Epithelial cell of prostate (primary cell): ENCODE measurements at places on chromosomes 6 and 20.

- peak; percentile 14 for DNase-seq
Measured at GRCh38 chr6:145099713-145100112, 635.6 kb downstream of the EPM2A start.

DNA sequence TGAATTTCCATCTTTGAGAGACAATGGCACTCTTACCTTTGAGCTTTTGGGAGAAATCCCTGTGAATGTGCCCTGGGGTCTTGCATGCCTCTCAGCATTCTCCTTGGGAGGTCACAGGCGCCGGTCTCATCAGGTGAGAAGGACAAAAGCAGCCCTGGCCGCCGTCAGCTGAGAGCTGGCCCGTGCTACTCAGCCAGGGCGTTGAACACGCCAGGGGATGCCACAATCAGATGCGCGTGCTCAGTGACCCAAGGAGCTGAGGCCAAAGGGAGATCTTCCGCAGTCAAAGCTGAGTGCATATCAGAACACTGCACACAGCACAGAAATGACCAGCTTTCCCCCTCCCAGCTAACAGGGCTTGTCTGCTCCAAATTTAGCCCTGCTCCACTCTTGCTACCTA, 253.6 kb upstream of the NOX3 start:
- DNase-seq, result no peak

GRCh38 chr20:62237514-62237800, 864 bp upstream of the OSBPL2 start:
- DNase-seq, result no peak

- no peak for DNase-seq
Measured at GRCh38 chr20:18719426-18719825, 94.2 kb upstream of the SCP2D1 start.

DNA sequence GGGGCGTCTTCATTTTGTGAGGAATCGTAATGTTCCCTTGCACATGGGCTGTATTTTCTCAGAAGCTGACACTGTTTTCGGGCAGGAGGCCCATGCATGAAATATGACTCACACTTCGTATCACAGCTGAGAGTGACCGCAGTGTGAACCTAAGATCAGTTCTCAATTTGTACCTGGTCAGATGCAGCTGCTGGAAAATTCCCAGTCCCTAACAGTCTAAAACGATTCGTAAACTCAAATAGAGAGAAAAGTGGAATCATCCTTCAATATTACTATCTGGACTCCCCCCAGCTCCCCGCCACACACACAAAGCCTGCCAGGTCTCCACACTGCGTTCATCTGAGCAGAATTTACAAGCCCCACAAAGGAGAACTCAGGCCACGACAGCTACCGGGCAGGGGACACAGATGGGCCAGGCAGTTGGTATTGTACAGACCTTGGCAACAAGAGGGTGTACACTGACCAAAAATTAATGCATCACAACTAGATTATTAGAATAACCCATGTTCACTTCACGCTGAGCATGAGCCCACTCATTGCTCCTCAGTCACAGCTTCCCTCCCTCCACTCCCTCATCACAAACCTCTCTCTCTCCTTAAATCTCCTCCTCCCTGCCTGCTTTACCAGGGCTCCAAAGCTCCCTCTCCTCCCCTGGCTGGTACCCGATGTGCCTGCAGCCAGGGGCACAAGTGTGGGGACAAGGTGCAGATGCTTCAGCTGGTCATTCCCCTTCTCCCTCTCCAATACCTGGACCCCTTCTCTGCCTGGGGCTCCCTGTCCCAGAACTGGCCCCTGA, 488.4 kb downstream of the PREX1 start:
- DNase-seq, result peak; percentile 5

DNA sequence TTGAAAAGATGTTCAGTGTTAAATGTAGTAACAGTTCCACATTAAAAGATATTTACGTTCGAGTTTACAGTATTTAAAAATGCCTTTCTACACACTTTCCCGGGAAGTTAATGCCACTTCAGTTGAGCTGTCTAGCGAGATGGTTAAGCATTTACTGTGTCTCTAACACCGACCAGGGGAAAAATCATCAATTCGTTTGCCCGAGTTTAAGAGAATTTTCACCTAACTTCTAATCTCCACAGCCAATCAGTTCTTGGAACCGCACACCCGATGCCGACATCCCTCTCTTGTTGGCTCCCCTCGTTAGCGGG, 58.2 kb downstream of the FAM217A start:
- no peak for DNase-seq

GRCh38 chr20:43460172-43460829, 2.6 kb downstream of the SRSF6 start:
- no peak for DNase-seq

DNA sequence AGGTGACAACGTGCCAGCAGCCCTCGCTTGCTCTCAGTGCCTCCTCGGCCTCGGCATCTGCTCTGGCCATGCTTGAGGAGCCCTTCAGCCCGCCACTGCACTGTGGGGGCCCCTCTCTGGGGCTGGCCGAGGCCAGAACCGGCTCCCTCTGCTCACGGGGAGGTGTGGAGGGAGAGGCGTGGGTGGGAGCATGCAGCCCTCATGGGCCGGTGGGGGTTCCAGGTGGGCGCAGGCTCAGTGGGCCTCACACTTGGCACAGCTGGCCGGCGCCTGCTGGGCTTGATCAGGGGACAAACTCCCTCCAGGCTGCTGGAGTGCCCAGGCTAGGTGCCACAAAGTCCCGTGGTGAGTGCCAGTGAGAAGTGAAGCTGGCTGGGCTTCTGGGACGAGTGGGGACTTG, 566.6 kb upstream of the ID4 start:
- DNase-seq, result no peak

GRCh38 chr20:58668901-58669286, 17.8 kb downstream of the STX16 start:
- DNase-seq, result no peak

DNA sequence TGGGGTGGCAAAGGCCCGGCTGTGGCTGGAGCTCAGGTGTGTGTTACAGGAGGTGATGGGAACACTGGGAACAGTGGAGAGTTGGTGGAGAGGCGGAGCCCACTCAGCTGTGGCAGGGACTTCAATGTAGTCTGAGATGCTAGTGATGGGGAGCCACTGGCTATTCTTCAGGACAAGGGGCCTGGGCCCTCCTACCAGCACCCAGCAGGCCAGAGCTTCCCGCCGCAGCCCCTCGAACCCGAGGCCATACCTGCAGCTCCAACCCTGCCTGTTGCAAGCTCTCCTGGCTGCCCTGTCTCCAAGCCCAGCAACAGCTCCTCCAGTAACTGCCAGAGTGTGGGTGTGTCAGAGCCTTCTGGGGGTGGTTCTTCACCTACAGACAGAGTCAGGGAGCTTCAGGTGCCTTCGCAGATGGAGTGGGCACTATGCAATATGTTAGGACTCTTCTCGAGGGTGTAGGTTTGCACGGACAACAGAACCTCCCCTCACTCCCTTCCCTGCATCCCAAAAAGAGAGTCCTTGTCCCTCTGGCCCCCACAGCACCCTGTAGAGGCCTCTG, 146.2 kb upstream of the MLN start:
- DNase-seq, result no peak

DNA sequence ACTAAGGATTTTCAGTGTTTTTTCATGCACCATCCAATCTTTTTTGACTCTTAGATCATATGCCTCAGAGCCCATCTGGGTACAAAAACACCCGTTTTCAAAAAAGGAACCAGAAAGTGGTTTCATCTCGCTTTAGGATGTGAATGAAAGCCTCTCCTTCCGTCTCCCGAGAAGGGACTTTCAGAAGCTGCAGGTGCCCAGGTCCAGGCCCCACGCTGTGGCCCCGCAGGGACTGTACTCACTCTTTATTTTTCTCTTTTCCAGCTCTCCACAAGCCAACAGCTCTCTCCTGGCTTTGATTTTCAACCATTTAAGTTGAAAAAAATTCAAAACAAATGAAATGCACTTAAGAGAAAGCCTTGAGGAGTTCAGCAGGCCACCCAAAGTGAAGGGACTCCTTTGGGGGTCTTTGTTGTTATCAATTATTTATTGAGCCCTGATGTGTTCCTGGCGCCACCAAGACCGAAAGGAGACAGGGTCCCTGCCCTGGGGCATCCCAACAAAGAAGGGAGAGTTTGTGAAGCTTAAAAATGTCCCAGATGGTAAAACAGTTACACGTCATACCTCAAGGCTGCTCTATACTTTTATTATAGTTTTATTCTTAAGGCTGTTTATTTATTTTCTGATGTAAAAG, 467.3 kb downstream of the PREX1 start:
- no peak for DNase-seq

DNA sequence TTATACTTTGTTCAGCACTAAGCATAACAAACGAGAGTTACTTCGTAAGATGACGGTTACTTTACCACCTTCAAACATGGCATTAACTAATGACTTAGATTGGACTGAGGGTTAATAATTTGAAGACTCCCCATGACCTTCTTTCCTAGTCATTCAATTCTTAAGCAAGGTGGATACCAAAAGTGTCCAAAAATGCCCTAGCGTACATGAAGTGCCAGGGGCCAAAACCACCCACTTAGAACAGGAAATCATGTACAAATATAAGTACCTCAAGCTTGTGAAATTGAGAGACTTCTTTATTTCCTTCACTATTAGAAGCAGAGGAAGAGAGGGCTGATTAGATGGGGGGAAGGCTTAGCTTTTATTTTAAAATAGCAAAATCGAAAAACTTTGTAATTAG, 166.4 kb downstream of the ATXN1 start:
- DNase-seq, result no peak

DNA sequence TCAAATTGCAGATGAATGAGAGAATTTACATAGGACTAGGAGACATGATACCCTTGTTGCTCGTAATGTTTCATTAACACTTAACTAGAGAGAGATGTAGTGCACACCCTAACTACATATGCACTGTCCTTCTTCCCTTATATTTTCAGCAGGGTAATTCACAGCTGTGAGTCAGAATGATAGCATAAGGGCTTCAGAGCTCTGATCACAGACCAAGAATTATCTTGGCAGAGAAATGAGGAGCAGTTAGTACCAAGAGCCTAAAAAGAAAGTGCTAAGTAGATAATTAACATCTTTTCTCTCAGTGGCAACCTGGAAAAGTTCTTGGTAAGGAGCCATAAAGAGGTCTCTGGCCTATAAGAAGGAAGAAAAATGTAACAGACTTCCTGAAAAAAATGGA, 35.8 kb downstream of the GRIK2 start:
- no peak for DNase-seq

- DNase-seq, result no peak
Measured at GRCh38 chr6:42266538-42266937, 48.9 kb upstream of the MRPS10 start.
